ENCODE measurements at places on chromosomes 6 and 20.
A peak's percentile ranks its signal among the peaks of the same experiment; 100 is the strongest.

GRCh38 chr6:31418251-31418650, 14.9 kb downstream of the MICA start:
- no peak for DNase-seq

- no peak for DNase-seq
Measured at GRCh38 chr6:156131221-156131903, 645.8 kb upstream of the ARID1B start.

GRCh38 chr6:151089978-151090377, 149.8 kb upstream of the AKAP12 start:
- DNase-seq: no peak

- DNase-seq: no peak
Measured at GRCh38 chr6:12969966-12970365, 253.4 kb downstream of the PHACTR1 start.

DNA sequence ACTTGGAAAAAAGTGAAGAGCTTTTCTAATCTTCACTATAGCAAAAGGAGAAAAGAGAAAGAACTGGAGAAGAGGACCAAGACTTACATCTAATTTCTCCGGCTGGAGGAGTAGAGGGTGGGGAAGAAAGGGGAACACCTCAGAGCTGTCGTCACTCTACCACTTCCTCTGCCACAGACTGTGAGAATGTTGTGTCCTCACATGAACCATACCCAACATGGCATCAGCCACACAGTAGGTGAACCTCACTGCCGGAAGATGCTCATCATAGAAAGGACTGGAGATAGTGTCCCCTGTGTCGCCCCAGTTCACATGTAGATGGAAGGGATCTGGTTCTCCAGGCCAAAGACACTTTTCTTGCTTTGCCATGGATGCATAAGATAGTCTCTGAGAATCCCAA, 604.4 kb upstream of the NOX3 start:
- DNase-seq: no peak

DNA sequence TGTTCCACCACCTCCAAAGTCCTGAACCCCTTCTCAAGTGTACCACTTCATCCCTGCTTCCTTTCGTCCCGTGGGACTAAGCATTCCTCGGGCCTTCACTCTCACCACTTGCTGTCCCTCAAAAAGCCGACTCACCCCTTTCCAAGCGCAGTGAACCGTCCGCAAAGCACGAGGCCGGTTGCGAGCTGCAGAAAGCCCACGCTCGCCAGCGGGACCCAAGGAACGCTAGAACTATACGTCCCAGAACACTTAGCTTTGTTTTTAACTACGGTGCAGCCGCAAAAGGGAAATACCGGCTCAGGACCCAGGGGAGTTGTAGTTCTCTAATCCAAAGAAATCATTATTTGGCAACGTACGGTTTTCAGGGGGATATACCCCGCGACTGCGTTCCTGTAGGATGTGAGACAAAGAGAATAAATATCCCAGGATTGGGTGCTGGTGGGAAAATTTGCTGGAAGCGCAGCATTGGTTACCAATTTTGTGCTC, 416 bp upstream of the POLR1H start:
- peak; percentile 35 for DNase-seq

DNA sequence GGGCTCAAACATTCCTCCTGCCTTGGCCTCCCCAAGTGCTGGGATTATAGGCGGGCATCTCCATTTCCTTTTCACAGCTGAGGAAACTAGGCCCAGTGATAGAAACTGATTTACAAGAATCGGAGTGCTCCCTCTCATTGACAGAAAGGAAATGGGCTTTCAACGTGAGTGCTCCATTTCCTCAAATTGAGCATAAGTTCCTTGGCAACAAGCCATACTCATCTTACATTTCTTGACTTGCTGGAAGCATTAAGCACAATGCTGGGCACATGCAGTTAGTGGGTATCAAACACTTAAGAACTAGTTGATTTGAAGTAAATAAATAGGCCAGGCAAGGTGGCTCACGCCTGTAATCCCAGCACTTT, 54.7 kb downstream of the FGD2 start:
- no peak for DNase-seq

GRCh38 chr6:30618270-30618797, 694 bp downstream of the MRPS18B start:
- no peak for DNase-seq

DNA sequence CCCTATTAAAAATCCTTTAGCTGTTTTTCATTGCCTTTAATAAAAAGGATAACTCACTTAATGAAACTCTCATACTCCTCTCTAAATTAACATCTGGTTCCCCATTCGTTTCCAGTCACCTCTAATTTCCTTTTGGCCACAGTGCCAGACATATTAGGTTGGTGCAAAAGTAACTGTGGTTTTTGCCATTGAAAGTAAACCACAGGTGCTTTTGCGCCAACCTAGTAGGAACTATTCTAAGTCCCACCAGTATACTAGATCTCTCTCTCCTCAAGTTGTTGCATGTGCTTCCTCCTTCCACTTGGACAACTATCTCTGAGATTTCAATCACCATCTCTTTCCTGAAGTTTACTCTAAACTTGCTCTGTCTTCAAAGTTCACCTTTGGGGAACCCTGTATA, 961.1 kb downstream of the TBC1D32 start:
- DNase-seq: no peak

DNA sequence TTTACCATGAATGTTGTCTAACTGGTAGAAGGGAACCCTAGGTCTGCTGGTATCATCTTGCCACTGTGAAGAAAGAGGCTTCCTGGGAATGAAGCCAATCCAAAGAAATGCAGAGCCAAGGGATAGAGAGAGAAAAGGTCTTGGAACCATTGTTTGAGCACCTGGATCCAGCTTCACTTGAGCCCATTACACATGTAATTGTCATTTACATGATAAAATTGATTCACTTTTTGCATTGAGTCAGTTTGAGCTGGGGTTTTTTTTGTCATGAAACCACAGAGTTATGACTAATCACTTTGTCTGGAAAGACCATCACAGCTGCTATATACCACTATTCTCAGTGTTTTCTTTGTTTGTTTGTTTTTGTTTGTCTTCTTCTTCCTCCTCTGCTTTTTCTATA, 112.3 kb downstream of the CBLN4 start:
- no peak for DNase-seq

DNA sequence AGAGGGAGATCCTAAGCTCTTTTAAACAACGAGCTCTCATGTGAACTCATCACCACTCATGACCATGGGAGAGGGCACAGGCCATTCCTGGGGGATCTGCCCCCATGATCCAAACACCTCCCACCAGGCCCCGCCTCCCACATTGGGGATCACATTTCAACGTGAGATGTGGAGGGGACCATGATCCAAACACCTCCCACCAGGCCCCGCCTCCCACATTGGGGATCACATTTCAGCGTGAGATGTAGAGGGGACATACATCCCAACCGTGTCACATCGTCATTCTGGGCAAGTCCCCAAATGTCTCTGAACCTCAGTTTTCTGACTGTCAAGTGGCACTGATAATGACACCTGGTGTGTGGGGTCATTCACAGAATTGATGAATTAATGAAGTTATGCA, 641.8 kb downstream of the CDH26 start:
- DNase-seq: no peak

DNA sequence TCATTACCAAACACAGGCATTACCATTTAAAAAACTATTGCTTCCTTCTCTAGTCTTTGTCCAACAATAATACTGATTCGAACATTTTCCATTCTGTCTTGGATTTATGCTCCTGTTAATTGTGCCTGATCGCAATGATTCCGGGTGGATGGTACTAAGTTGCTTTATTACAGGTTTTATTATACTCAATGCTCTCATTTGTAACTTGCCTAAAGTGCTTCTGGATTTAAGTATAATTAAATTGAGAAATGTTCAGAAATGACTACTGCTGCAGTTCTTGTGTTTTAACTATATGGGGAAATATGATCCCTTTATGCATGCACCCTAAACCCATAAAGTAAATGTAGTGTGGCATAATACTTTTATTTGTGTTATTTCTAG, 7.2 kb downstream of the TFAP2A start:
- DNase-seq: no peak

- no peak for DNase-seq
Measured at GRCh38 chr20:12305188-12305950, 387.7 kb downstream of the BTBD3 start.

- no peak for DNase-seq
Measured at GRCh38 chr20:17714597-17714996, 14.8 kb downstream of the BANF2 start.

GRCh38 chr6:160253714-160254113, 4.9 kb downstream of the SLC22A2 start:
- no peak for DNase-seq

GRCh38 chr20:36126836-36127527, 27.6 kb upstream of the EPB41L1 start:
- no peak for DNase-seq

DNA sequence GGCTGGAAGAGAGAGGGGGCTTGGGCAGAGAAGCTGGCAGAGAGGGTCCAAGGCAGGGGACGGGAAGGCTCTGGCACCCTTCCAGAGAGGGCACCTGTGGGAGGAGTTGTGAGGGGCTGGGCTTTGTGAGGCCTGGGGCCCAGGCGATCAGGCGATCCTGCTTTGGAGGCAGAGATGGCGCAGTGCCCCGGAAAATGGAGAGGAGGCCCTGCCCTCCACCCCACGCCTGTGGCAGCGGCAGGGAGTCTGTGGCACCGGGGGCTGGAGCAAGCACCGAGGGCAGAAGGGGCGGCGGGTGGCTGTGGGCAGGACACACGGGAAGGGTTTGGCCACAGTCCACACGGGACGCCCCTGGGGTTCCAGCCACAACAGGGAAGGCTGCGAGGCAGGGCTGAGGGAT, 36.5 kb upstream of the FNDC1 start:
- DNase-seq: no peak

DNA sequence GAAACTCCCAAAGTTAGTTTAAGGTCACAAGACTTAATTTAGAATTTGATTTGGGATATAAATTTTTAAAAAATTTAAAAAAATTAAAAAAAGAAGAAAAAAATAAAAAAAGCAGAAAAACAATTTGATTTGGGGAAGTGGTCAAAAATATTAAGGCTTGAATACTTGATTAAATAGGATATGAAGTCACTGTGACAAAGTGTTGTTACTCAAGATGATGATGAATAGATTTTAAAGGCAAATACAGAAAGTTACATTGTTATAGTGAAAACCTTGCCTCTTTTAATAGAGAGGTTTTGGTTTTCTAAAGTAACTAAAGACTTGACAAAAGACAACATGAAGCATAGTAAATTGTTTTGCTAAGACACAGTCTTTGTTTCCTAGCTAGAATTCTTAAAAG, 7.2 kb downstream of the CST9 start:
- no peak for DNase-seq

DNA sequence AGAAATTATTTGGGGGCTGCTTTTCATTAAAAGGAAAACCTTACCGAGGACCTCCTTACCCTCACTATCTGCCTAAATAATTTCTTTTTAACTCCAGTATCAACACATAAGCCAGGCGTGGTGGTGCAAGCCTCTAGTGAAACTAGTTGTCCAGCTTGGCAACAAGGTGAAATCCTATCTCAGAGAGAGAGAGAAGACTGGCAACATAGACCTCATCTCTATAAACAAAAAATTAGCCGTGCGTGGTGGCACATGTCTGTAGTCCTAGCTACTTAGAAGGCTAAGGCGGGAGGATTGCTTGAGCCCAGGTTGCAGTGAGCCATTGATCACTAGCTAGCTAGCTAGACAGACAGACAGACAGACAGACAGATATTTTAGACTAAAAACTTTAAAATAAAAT, 92.5 kb downstream of the ARMC2 start:
- no peak for DNase-seq

DNA sequence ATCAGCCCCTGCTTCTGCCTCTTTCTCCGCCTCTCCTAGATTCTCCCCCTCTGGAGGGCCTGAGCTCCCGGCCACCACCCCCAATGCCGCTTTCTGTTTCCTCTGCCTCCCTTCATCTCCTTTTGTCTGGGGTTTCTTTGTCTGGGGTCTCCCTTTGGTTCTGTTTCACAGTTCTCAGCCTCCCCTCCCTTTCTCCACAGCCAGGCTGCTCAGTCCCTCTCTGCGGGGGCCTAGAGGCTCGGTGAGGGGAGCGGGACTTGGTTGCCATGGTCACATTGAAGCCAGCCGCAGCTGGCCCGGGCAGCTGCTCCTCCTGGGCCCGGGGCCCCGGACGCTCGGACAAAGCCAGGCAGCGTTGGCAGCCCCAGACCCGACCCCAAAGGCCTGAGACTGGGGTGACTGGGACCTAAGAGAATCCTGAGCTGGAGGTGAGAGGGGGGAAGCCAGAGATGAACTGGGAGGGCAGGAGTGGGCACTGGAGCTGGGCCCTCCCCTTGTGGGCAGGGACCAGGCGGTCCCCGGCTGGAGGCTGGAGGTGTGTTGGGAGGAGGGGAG, 3.5 kb upstream of the DDR1 start:
- DNase-seq: peak; percentile 53

DNA sequence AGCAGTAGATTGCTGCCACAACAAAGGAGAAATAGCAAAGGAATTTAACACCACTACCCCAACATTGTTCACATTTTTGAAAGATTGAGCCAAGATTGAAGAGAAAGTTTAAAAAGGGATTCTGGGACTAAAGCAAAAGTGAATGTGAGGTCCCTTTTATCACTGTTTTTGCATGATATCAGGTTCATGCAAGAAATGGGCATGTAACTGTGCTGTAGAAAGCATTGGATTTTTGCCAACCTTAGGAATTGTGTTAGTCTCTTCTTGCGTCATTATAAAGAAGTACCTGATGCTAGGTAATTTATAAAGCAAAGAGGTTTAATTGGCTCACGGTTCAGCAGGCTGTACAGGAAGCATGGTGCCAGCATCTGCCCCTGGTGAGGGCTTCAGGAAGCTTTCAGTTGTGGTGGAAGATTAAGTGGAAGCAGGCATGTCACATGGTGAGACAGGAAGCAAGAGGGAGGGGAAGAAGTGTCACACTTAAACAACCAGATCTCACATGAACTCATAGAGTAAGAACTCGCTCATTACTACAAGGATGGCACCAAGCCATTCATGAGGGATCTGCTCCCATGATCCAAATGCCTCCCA, 4.6 kb upstream of the GJB7 start:
- no peak for DNase-seq

DNA sequence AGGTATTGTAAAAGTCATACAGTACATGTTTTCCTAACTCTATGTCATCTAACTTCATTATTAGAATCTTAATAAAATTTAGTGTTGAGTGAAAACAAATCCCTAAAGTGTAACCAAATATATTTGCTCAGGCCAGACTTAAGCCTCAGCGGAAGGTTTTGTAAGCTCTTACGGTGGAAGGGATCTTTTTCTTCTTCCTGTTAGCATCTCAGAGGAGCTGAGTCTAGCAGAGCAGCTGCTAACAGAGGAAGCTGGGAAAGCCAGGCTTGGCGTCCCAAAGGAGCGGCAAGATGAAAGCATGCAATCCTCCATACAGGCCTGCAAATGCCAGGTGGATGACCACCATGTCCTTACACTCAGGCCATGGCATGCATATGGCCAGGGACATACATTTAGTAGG, 72.4 kb downstream of the ADTRP start:
- DNase-seq: peak; percentile 36

Measured in left hindlimb (tissue), 1 donor.